ENCODE measurements at places on chromosomes 12 and 14. TPM values are rescaled to one million over a fixed set of nuclear protein-coding genes. Genes with fewer than 3 reads are reported as not detected.

DNA sequence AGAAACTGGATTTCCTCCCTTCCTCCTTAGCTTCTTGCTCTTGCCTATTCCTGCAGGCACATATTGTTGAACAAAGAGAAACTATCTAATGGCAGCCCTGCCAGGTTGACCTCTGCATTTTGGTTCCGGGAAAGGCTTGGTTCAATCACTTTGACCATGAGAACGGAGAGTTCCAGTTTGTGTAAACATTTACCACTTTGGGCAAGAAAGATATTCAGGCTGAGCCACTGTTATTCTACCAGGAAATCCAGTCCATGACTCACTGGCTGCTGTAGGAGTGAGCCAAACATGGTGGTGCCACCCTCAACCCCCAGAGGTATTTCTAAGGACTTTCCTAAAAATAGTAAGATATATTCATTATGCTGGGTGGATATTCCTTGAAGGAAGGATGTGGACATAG, 242.2 kb upstream of the OR4E1 start:
- H3K4me3 ChIP-seq: no peak overlapping the region
- H3K27me3 ChIP-seq: no peaks in the 10 kb centered on the region
- H3K27ac ChIP-seq: no peak overlapping the region
- DNase-seq: no peak
- no peaks in the 10 kb centered on the region for H3K36me3 ChIP-seq

DNA sequence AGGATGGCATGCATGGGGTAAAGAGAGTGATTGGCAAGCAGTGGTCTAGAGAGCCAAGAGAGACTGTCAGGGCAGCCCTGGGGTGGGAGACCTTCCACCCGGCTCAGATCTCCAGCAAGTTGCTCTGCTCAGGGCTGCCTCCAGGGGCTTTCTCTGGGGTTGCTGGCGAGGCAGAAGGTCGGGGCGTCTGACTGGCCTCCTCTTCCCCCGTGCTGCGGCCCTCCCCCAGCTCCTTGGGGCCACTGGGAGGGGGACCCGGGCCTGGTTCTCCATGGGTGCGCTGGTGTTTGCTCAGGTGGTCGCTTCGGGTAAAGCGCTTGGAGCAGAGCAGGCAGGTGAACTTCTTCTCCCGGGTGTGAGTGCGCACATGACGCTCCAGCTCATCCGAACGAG, 6.6 kb upstream of the AAAS start:
- no peak for DNase-seq
- H3K27ac ChIP-seq: no peak overlapping the region
- H3K27me3 ChIP-seq: peaks cover 5% of the 10 kb centered on the region
- no peak overlapping the region for H3K4me3 ChIP-seq
- H3K4me1 ChIP-seq: peaks cover 28% of the 10 kb centered on the region

- DNase-seq: no peak
- no peaks in the 10 kb centered on the region for H3K4me1 ChIP-seq
- no peak overlapping the region for H3K4me3 ChIP-seq
Measured at GRCh38 chr12:85805654-85806053, 30.6 kb downstream of the RASSF9 start.

DNA sequence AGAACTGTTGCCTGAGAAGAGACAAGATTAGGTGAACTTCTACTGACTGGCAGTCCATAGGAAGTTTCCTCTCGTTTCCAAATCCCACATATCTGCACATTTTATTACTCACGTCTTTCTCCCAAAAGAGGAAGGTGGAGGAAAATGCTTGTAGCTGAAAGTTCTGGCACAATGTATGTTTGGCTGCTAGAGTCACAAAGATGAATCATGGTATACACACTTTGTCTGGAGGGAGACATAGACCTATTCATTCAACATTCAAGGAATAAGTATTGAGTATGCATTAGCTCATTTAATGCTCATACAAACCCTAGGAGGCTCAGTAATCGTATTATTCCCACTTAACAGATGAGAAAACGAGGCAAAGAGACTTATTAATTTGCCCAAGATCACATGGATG, 291.8 kb downstream of the FOXN3 start:
- H3K36me3 ChIP-seq: no peaks in the 10 kb centered on the region
- no peaks in the 10 kb centered on the region for H3K4me1 ChIP-seq
- no peak overlapping the region for H3K4me3 ChIP-seq
- DNase-seq: no peak
- no peak overlapping the region for H3K27ac ChIP-seq

DNA sequence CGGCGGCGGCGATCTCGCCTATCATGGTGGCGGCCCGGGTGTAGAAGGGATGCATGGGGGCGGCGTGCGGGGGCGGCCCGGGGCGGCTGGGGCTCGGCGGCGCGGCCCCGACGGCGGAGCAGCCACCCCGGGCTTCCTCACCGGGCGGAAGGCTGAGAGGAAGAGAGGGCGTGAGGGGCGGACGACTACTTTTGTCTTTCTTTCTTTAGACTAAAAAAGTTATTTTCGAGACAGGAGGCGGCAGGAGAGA, 240 bp downstream of the BTG1 start:
- peaks cover 50% of the 10 kb centered on the region for H3K36me3 ChIP-seq
- no peak for DNase-seq
- peak overlapping the region; percentile 93 for H3K27ac ChIP-seq
- peak overlapping the region; percentile 94 for H3K4me3 ChIP-seq
- no peaks in the 10 kb centered on the region for H3K27me3 ChIP-seq

DNA sequence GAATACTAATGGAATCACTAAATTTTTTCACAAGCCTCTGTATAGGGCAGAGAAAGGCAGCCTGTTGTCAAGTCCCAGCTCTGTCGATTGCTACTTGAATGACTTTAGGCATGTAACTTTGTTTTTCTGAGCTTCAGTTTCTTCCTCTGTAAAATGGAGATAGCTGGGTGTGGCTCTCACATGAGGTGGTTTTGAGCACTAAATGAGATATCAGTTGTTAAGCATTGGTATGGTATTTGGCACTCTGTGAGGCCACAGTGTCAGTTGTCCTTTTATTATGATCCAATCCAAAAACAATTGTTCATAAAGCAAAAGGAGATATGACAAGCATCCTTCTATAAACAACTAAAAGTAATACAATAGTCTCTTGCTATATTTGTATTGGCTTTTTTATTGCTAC, 120.6 kb downstream of the DUSP6 start:
- DNase-seq: no peak
- no peak overlapping the region for H3K4me3 ChIP-seq
- H3K36me3 ChIP-seq: no peaks in the 10 kb centered on the region

DNA sequence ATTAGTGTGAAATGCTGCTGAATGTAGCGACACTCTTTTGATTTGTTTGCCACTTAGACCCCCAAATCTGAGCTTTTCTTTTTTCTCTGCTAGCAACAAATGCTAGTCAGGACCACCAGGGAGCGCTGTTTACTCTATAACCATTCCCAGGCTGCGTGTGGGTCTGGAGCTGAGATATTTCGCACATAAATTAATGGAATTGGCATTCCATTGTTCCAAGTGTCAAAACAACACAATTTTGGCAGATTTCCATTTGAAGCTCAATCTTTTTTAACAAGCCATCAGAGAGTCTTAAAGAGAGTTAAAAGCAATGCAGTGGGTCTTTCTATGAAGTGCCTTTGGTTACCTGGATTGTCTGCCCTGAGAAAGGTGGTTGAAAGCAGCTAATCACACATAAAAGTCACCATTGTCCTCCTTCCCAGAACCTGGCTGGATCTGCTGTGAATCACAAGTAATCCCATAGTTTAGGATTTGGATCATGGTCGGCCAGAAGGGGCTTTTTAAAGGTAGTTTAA, 7.4 kb upstream of the TMEM132C start:
- DNase-seq: no peak
- H3K4me3 ChIP-seq: no peak overlapping the region
- no peaks in the 10 kb centered on the region for H3K36me3 ChIP-seq

- H3K27ac ChIP-seq: no peak overlapping the region
- no peak overlapping the region for H3K4me3 ChIP-seq
- DNase-seq: no peak
- H3K4me1 ChIP-seq: no peaks in the 10 kb centered on the region
Measured at GRCh38 chr12:102433304-102433703, 47.1 kb downstream of the IGF1 start.

DNA sequence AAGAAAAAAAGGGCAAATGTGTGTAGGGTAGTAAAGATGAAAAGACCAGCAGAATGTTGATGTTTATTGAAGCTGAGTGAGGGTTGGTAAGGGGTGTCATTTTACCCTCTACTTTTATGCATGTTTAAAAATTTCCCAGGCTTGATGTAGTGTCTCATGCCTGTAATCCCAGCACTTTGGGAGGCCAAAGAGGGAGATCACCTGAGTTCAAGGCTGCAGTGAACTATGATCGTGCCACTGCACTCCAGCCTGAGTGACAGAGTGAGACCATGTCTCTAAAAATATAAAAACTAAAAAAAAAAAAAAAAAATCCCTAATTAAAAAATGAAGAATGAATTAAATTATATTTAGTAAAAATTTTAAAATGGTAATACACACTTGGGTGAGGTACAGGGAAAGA, 8.5 kb downstream of the SEL1L start:
- no peak overlapping the region for H3K4me3 ChIP-seq
- no peak for DNase-seq
- no peaks in the 10 kb centered on the region for H3K27me3 ChIP-seq
- H3K27ac ChIP-seq: no peak overlapping the region

- no peak for DNase-seq
- H3K4me3 ChIP-seq: no peak overlapping the region
- no peaks in the 10 kb centered on the region for H3K27me3 ChIP-seq
- H3K36me3 ChIP-seq: no peaks in the 10 kb centered on the region
- H3K27ac ChIP-seq: no peak overlapping the region
- H3K4me1 ChIP-seq: no peaks in the 10 kb centered on the region
Measured at GRCh38 chr14:29310210-29310609, 543.6 kb downstream of the FOXG1 start.

GRCh38 chr12:17169726-17170471, 563.9 kb upstream of the LMO3 start:
- DNase-seq: no peak
- H3K27me3 ChIP-seq: no peaks in the 10 kb centered on the region
- no peaks in the 10 kb centered on the region for H3K4me1 ChIP-seq
- H3K27ac ChIP-seq: no peak overlapping the region
- H3K4me3 ChIP-seq: no peak overlapping the region
- no peaks in the 10 kb centered on the region for H3K36me3 ChIP-seq

- no peak overlapping the region for H3K4me3 ChIP-seq
- H3K4me1 ChIP-seq: peaks cover 4% of the 10 kb centered on the region
- peaks cover 98% of the 10 kb centered on the region for H3K27me3 ChIP-seq
Measured at GRCh38 chr12:114692186-114693058, 8.4 kb upstream of the TBX3 start.

GRCh38 chr12:92814584-92814983, 111.8 kb downstream of the PLEKHG7 start:
- peaks cover 28% of the 10 kb centered on the region for H3K36me3 ChIP-seq
- no peak overlapping the region for H3K4me3 ChIP-seq
- DNase-seq: no peak
- no peaks in the 10 kb centered on the region for H3K4me1 ChIP-seq
- H3K27ac ChIP-seq: no peak overlapping the region

DNA sequence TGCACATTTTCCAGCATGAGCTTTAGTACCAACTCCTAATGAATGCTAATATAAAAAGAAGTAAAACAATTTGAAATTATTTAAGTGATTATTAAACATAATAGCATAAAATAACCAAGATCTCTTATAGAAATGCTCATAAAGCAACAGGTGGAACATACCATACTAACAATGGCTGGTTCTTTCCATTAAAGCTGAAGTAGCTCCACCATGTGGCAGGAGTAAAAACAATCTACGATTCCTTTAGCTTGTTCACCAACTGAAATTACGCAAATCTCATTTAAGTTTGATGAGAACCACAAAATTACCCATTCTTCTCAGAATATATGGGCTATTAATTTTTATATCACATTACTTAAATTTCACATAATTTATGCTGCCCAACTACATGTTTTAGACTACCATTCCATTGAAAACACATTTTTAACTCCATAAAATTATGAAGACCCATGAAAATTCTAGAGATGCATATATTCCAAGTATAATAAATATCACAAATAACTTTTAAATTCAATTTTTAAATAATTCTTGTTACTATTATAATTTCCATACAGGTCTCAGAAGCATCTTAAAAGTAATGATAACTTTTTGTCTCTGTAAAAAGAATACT, 213.6 kb downstream of the DAD1 start:
- no peaks in the 10 kb centered on the region for H3K4me1 ChIP-seq
- H3K4me3 ChIP-seq: no peak overlapping the region
- H3K27ac ChIP-seq: no peak overlapping the region
- H3K36me3 ChIP-seq: no peaks in the 10 kb centered on the region
- no peaks in the 10 kb centered on the region for H3K27me3 ChIP-seq

- no peak overlapping the region for H3K4me3 ChIP-seq
- H3K27ac ChIP-seq: no peak overlapping the region
- no peaks in the 10 kb centered on the region for H3K36me3 ChIP-seq
- H3K27me3 ChIP-seq: no peaks in the 10 kb centered on the region
- no peak for DNase-seq
Measured at GRCh38 chr12:1282670-1283315, 291.8 kb downstream of the ERC1 start.

DNA sequence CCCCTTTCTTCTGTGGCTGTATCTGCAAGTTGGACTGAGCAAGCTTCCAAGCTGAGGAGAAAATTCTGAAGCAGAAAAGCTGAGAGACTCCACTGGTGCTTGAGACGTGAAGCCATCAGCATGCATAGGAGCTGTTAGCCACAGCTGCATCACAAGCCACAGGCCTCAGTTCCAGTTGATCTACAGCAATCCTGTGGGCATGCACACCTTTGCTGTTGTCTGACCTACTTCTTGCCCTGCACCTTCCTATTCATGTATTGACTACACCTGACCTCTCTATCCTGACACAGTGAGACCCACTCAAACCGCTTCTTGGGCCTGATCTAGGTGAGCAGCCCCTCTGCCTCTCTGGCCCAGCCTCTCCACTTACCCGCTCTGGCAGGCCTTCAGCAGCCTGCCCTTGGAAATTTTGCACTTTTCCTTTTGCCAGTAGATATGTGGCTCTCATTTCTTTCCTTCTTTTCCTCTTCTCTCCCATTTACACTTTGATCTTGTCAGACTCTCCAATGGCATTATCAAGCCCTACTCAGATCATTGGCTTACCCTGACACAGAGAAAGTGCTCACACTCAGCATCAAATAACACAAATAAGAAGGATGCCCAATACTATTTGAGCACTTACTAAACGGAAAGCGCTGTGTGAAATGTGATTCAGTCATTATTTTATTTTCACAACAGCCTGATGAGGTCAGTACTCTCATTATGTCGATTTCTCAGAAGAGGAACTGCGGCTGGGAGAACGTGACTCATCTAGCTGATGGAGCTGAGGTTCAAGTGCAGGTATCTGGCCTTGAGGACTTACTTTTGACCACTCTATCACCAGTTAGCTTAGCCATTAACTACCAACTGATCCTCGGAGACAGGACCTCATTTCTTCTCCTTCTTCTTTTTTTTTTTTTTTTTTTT, 21.9 kb upstream of the PTGR2 start:
- DNase-seq: no peak
- no peak overlapping the region for H3K4me3 ChIP-seq
- H3K27me3 ChIP-seq: no peaks in the 10 kb centered on the region
- peaks cover 10% of the 10 kb centered on the region for H3K4me1 ChIP-seq

- H3K4me3 ChIP-seq: no peak overlapping the region
- H3K27me3 ChIP-seq: no peaks in the 10 kb centered on the region
- no peaks in the 10 kb centered on the region for H3K36me3 ChIP-seq
- H3K27ac ChIP-seq: no peak overlapping the region
- no peaks in the 10 kb centered on the region for H3K4me1 ChIP-seq
- DNase-seq: no peak
Measured at GRCh38 chr14:53195949-53196348, 42.8 kb upstream of the DDHD1 start.

The FAM181A gene
- not detected for total RNA-seq

The ART4 gene
- total RNA-seq: not detected

The ARHGEF40 gene
- total RNA-seq: 1.3 TPM

The TOMM20L gene
- not detected for total RNA-seq

The MYF6 gene
- total RNA-seq: not detected

The INHBC gene
- 0.20 TPM for total RNA-seq

The PPFIA2 gene
- total RNA-seq: not detected

The TEX22 gene
- 2.8 TPM for total RNA-seq

The KLHL33 gene
- 0.31 TPM for total RNA-seq

The SPX gene
- total RNA-seq: not detected

The CNTN1 gene
- not detected for total RNA-seq
